D341Med (cell line): ENCODE measurements at places on chromosomes 1 and 21.

GRCh38 chr1:77421504-77422233 lies 139.8 kb downstream of the AK5 start:
- DNase-seq = no peak

GRCh38 chr1:94807742-94808491 lies 12.2 kb upstream of the SLC44A3 start:
- DNase-seq = no peak

DNA sequence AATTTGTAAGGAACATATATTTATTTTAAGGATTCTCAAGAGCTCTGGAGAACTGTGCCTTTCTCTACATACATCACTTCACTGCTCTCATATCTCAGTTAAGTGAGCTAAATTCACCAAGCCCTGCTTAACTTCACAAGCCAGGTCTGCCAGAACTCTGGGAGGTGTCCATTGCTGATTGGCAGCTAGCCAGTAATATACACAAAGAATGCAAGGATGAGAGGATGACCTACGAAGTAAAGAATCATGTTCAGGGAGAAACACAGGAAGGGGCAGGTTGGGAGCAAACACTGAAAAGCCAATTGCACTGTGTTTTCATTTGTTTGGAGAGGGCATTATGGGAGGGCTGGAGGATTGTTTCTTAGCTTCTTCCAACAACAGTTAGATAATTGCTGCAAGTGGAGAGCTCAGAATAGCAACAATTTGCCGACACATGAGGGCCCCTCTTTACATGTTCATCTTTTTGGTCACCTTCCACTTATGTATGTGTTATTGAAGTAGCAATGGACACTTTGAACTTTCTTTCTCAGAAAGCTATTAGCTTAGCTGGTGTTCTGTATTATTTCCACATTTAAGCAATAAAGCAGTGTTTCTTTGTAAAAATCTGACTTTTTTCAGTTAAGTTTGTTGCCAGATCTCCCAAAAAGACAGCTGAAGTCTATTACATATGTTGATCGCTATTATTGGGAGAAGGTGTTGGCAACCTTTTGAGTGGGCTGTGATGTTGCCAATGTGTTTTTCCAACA lies 254.8 kb downstream of the LTN1 start:
- no peak for DNase-seq

- no peak for DNase-seq
These were observed 64.1 kb upstream of the BMP8A start for GRCh38 chr1:39427374-39427773.

- DNase-seq = no peak
These were observed 14.2 kb downstream of the TEX35 start for GRCh38 chr1:178527117-178527516.

DNA sequence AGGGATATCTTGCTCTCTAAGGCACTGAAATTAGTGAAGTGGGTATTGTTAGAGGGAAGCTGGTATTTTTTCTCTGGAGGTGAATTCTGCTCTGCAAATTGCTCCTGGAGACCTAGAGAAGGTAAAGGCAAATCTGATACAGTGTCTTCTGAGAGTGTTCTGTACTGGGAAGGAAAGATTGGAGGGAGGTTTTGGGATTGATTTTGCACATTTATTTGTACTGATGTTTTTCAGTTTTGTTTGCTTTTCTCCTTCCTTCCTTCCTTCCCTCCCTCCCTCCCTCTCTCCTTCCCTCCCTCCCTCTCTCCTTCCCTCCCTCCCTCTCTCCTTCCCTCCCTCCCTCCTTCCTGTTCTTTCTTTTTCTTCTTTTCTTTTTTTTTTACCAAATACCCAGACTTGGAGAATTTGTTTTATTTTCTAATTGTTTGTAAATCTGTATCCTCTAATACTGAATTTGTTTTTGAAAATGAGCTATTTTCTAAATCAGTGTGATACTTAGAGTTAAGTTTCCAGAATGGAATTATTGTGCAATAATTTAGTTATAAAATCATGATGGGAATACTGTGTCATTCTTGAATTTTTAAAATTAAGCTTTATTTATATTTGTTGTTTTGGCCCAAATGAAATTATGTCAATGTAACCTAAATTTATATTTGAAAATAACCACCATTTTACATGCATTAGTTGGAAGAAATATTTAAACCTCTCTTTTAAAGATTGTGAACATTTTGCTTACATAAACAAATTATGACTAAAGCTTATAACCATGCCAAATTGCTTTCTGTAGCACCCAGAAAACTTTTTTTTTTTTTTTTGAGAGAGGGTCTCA lies 4.9 kb downstream of the CMPK1 start:
- DNase-seq = no peak

GRCh38 chr1:213987927-213988506 lies at the start of gene PROX1:
PROX1 (plus strand) TSS chr1:213987973; CDS start chr1:213996536, 8,563 bp downstream.
- peak; percentile 85 for DNase-seq

DNA sequence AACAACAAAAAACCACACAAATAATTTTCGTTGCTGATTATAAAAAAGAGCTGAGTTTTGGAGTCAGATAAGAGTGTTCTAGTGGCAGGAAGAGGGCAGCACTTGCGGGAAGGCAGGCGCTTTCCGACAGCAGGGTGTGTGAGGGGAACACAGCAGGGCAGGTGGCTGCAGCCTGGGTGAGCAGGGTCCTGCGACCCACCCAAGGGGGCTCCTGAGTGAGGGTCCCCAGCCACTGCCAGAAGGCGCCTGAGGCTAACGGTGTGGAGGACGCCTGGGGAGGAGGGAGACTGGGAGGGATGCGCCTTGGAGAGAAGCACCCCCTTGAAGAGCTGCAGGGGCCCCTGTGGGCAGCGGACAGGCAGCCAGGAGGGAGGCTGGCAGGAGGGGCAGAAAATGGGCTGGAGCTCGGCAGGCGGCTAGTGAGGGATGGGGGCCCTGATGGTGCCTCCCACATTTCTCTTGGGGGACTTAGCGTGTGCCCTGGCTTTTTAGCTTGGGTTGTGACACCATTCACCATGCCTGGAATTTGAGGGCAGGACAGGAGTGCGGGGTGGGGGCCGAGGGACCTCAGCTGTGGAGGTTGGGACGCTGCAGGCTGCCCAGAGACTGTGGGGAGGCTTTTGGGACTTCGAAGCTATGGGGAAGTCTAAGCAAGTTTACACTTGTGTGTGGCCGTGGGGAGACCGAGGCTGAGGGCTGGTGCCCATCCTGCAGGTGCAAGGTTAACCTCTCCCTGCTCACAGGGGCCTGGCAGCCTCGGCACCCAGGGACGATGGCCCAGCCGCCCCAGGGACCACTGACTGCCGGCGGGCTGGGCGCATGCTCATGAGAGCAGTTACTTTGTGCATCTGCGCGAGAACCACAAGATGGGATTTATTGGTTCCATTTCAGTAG lies 111.4 kb downstream of the SIK1 start:
- DNase-seq = no peak

- DNase-seq = no peak
These were observed 27.0 kb upstream of the BTG2 start for GRCh38 chr1:203278082-203278884.

GRCh38 chr1:43834280-43835081 lies 99.1 kb upstream of the ARTN start:
- no peak for DNase-seq

DNA sequence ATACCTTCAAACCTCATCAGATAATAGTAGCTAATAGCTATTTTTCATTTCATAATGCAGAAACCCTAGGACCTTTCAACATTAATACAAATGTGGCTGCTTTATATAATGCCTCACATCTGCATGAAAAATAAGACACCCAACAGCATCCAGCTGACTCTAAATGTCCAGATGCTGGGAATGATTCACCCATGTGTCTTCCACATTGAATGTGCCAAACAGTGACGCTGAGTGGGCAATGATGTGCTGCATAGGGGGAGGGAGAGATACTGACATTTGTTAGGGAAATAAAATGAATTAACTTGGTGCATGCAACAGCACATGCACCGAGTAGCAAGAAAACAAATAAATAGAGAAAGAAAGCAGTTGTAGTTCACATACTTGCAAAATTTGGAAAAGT lies 199.3 kb downstream of the DSCAM start:
- DNase-seq = no peak

DNA sequence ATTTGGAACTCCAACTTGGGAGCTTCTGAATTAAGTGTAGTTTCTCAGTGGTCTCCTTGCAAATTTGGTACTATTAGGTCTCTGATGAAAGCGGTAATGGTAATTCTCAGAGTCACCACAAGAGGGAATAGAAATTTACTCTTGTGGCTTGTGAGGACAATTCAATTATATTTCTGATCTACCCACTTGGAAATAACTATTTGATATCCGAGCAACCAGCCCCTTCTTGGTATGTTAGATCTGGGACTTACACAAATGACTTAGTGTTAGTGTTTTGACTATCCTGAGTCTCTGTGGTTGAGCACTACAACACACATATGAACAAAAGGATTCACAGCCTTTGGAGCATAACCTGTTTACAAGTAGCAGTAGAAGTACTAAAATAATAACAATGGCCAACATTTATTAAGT lies 68.1 kb downstream of the RPS6KA1 start:
- DNase-seq = no peak

DNA sequence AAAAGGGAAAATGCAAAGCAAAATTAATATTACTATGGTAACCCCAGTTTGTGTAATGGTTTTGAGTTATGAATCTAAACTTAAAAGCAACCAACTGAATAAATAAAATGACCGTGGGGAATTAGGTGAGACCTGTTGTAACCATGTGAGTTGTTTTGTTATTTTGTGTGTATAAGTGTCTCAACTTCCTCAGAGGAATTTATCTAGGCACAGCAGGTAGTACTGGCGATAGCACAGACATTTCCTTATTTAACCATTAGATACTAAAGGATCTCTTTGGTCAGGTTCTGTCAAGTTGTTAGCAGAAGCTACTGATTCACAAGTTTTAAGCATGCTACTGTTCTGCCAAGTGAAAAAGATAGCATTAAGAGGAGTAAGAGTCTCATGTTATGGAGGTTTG lies 39.3 kb upstream of the LRRC7 start:
- no peak for DNase-seq

DNA sequence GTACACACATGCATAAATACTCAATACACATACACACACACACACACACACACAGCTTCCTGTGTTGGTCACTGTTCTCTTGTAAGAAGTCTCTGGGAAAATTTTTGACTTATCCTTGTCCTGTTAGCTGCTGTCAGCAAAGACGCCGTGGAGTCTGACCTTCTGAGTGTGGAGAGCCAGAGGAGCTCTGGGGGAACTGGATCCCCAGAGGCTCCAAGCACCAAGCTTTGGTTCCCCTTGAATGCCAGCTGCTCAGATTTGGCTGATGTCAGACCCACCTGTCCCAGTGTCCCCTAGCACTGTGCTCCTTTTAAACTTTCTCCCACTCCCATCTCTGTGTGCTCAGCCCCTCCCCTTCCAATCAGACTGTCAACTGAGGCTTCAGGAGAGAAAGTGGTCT lies 319.1 kb downstream of the CAMTA1 start:
- no peak for DNase-seq

DNA sequence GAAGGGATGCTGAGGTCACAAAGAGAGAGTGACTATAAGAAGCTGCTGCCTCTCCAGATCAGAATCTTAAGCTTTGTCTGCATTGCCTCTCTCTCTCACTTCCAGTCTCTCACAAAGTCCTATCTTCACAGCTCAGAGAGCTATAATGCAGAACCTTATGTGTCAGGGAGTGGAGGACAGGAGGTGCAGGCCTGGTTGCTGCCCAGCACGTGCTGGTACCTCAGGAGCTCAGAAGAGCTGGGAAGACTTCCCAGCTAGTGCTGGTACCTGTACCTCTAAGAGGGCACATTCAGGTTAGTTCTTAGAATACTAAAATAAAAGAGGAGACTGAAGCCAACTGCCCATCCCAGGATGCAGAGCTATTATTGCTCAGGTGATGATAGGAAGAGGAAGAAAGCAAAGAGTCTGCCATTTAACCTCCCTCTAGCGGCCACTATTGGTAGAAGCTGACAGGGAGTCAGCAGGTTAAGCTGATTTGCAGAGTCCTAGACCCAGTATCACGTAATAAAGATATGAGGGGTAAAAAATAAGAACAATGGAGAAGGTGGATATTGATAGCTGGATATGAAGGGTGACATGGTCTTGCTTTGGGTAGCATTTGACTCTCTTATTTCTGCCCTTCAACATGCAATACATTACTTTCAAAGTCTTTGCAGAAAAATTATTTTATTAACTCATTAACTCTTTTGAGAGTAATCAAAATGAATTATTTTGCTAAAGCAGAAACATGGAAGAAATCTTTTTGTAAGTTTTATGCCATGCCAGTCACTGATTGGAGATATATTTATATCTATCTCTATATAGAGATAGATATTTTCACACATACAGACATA lies 138.1 kb upstream of the HMCN1 start:
- DNase-seq = peak; percentile 73

DNA sequence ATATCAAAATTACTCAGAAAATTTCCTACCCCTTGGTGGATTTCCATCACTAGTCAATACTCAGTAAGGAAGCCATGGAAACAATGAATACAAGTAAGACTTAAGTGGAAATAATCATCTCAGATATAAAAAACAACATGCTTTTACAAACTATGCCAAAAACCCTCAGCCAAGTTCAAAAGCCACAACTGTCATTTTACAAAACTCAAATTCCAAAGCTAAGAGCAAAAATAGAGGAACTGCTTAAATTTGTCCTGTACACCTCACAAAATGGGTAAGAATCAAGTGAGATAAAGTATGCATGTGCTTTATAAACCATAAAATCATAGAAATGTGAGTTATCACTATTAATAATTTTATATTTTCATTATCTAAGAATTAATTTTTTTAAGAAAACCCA lies 9.6 kb downstream of the TMCO1 start:
- DNase-seq = no peak

GRCh38 chr1:156638189-156638985 lies 3.5 kb upstream of the BCAN start:
- peak; percentile 43 for DNase-seq

DNA sequence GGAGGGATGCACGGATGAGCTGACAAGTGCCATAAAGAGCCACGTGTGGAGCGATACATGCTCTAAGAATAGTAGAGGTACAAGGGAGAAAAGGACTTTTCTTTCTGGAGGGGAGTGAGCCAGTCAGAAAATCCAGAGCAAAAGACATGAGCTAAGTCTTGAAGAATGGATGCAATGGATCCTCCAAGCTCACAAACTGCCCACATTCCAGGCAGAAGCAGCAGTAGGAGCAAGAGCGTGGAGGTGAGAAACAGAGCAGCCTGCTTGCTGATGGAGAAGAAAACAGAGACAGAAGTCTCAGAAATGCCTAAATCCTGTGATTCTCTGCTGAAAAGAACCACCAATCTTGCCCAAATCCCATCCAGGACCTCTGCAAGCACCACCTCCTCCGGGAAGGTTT lies 78.2 kb upstream of the RALGPS2 start:
- no peak for DNase-seq

- no peak for DNase-seq
These were observed 563.9 kb downstream of the NPHP4 start for GRCh38 chr1:5428351-5428750.

GRCh38 chr1:93681101-93681988 lies at the start of gene BCAR3:
BCAR3 (minus strand) TSS chr1:93681837; CDS start chr1:93674930, 6,907 bp downstream.
- DNase-seq = peak; percentile 83

GRCh38 chr1:215022741-215023141 lies 59.8 kb upstream of the KCNK2 start:
- DNase-seq = no peak
